Stimulated activated CD4-positive, alpha-beta T cell treated with anti-CD3 and anti-CD28 coated beads, Interleukin-1b, Interleukin-23, amount 100 ng/mL, for 1 hour (primary cell): ENCODE measurements at places on chromosomes 3 and 15.

DNA sequence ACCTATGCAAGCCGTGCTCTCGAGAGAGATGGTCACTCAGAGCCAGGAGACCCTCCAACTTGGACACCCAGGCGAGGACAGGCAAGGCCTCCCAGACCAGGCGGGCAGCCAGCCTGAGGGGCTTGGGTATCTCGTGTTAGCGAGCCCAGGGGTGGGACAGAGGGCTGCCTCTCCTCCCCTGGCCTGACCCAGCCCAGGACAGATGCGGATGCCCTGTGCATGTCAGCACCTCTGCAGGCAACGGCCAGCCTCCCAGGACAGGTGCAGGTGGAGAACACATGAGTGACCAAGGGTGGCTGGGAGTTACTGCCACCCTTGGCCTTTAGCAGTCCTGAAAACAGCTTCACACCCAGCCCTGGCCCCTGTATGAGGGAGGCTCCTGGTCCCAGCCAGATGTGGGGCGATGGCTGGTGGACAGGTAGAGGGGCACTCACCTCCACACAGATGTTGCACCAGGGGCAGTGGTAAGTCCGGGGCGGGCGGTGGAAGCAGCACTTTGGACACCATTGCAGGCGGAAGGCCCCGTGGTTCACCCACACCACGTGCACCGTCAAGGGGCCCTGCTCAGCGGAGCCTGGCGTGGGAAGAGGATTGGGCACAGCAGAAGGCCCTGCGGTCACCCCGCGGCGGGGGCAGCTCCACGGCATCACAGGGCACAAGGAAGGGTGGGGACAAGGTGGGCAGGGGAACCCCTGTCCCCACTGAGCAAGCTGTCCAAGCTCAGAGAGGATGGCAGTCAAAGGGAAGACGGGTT is 2.1 kb downstream of the ZDHHC19 start:
- no peak for DNase-seq

DNA sequence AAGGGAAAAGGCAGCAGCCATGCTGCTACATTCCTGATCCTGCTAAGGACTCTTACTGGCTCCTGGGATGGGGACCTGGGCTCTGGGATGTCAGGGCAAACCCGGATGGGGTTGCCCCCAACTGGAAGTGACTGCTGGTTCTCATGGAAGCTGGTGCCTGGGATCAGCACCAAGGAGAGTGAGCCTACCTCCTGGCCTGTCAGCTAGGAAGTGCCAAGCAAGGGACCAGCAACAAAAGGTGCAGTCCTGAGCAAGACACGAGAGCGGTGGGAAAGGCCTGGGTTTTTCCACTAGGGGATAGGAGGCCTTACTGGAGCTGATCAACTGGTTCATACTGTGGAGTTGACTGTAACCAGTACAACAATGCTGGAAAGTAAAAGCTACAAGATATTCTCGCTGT is 47.9 kb upstream of the SYNM start:
- no peak for DNase-seq

- DNase-seq: no peak
These were observed 4.8 kb downstream of the SIDT1 start for GRCh38 chr3:113537155-113537554.

DNA sequence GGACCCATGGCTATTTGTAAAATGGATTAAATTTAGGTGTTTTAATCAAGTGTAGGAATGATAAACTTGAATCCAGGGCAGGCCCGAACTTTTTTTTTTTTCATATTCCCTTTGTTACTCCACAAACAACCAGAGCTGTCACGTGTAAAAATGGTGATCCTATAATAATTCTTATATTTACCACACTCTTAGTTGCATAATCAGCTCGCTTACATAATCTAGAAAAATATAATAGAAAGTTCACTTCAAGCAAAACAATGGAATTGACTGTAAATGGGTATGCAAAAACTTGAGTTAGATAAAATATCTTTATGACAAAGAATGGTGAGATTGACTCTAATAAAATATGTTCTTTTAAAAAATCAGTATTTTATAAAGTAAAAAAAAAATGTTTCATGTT is 2.1 kb upstream of the PAQR9 start:
- no peak for DNase-seq

GRCh38 chr15:98147415-98147814 is 186.9 kb downstream of the ARRDC4 start:
- DNase-seq: no peak

DNA sequence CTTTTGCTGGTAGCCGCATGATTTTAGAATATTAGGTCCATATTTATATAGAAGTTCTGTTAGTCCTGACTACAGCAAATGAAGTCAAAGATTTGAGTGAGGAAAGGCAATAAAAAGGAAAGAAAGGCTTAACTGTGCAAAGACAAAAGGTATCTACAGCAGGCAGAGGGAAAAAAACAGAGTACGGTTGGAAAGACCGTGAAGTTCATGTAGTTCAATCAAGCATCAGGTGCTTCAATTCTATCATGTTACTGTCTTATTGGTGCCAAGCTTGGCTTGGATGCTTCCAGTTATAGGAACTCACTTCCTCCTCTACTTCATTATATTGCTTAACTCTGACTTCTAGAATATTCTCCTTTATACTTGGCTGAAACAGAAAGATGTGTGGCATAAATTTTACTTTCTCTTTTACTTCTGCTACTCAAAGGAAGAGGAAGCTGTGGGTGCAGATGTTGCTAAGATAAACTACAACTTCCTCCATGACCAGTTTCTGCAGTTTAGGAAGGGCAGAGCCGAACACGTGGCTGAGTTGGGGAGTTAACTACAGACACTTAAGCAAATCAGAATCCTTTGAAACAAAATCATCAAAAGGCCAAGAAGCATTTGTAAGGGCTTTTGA is 72.6 kb upstream of the ZBED2 start:
- DNase-seq: peak; percentile 20

GRCh38 chr15:52254391-52254790 is 41.2 kb downstream of the MYO5C start:
- no peak for DNase-seq

- DNase-seq: no peak
These were observed 98.2 kb downstream of the NR2F2 start for GRCh38 chr15:96428742-96429141.
